ENCODE measurements at places on chromosomes 2 and 18.

- DNase-seq, result no peak
Measured at GRCh38 chr2:144480285-144480684, 39.6 kb downstream of the ZEB2 start.

GRCh38 chr2:36360063-36360462 is 4.5 kb downstream of the CRIM1 start:
- no peak for DNase-seq

DNA sequence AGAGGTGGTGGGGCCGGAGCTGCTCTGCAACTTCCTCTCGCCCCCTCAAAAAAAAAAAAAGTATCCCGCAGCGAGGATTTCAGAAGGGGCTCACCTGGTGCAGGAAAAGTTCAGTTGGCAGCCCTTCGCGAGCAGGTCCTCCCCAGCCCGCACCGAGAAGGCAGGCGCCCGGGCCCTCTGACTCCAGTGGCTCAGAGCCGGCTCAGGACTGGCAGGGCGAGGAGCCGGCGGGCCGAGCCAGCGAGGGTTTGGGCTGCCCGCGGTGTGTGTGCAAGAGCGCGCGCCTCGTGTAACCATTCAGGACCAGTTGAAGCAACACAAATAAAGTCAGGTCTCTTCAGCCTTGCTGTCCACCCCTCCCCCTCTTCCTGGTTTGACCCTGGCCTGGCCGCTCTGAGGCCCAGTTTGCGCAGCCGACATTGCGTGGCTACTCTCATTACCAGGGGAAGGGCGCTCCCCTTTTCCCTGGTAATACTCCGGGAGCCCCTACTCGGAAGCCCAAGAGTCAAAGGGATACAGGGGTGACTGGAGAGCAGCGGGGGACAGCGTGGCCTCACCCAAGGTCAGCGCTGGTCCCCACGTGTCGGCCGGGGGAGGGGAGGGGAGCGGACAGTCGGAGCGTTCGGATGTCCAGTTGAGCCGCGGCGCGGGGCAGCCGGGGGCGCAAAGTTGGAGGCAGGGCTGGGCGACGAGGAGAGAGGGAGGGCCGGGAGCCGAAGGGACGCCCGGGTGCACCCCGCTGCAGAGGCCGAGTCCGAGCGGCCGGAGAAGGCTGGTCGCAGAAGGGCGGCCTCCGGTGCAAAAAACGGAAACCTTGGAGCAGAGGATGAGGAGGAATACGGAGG is 12.3 kb downstream of the EN1 start:
- DNase-seq, result no peak

DNA sequence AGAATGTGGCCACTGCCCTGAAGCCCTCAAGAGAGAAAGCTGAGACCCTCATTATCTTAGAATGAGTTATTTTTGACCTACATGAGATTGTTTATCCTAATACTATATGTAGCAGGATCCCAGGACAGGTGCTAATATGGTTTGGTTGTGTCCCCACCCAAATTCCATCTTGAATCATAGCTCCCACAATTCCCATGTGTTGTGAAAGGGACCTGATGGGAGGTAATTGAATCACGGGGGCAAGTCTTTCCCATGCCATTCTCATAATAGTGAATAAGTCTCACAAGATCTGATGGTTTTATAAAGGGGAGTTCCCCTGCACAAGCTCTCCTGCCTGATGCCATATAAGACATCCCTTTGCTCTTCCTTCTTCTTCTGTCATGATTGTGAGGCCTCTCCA is 76.8 kb downstream of the CCBE1 start:
- no peak for DNase-seq

GRCh38 chr2:234286118-234286598 is 210.7 kb downstream of the ARL4C start:
- no peak for DNase-seq
